ENCODE measurements at places on chromosomes 3 and 15.

DNA sequence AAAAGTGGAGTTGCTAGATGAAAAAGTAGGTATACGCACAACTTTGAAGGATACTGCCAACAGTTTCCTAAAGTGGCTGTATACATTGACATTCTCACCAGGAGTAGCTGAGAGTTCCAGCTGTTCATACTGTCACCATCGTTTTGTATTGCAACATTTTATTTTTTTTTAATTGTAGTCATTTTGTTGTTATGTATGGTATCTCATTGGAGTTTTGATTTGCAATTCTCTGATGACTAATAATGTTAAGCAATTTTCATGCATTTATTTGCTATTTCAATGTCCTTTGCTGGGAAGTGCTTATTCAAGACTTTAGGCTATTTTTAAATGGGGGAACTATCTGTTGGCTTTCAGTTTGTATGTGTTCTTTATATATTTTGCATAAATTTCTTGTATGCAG lies 185.1 kb upstream of the TGFBR2 start:
- DNase-seq, result no peak

GRCh38 chr3:39291903-39292329 lies 12.1 kb upstream of the CX3CR1 start:
- peak; percentile 31 for DNase-seq

DNA sequence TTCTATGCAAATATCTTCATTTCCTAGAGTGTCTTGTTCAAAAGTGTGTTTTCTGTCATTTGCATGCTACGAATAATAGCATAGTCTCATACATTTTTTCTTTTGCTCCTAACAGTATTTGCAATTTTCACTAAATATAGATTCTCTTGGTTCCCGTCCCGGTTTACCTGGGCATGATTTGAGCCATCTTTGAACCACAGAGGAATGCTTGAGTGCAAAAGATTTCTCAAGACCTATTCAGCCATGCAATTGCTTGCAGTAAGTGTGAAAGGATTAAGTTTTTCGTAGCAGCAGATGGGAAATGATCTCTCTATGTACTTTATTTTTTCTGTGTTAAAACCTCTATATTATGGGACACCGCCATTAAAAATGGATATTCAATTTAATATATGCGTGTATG lies 733.0 kb downstream of the ZPLD1 start:
- DNase-seq, result no peak

GRCh38 chr15:81888748-81889484 lies 156.9 kb downstream of the MEX3B start:
- DNase-seq, result no peak

- DNase-seq, result no peak
These were observed 1041.7 kb downstream of the AGBL1 start for GRCh38 chr15:87121336-87121735.

DNA sequence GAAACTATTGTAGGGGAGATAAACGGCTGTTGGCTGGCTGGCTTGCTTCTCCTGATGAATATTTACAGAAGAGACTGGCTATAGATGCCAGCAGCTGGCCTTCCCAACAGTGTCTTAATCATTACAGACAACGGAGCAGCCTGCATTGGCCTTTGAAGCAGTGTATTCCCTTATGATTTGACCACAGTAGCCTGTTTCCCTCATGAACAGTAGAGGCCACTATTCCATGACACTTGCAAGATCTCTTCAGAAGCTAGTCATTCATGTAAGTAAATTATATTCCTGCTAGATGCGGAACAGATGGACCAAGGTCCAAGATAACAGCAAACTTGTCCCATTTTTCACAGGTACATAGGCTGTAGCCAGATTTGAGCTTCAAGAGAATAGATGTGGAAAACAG lies 47.3 kb downstream of the TMCO5A start:
- no peak for DNase-seq

- no peak for DNase-seq
These were observed 10.8 kb downstream of the ZNF774 start for GRCh38 chr15:90362936-90363212.

DNA sequence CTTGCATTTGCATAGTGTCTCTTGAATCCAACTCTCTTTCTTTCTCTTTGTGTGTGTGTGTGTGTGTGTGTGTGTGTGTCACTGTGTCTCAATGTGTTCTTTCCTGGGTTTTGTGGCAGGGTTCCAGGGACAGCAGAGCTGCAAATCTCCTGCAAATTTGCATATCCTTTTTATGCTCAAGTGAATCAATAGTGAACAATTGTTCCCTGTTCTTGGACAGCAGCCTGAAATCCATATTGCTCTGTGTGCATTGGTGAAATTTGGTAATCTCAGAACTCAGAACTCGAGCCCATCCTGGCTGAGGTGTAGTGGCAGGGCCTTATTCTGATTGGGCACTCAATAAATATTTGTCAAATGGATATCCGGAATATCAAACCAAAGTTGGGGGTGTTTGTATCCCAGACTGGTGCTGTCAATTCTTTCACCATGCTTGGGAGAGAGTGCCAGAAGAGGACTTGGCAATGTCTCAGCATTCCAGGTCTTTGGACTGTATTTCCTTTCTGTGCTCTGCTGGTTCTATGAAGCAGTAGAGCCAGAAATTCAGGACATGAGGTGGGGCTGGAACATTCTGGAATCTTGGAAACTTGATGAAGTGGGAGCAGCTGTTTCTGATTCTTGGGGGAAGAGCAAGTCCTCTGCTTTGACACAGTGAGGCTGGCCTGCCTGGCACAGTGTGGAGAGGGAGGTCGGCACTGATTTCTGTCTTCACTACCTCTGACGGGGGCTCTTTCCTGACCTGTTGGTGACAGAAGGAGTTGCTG lies 380.6 kb upstream of the C2CD4B start:
- DNase-seq, result no peak

DNA sequence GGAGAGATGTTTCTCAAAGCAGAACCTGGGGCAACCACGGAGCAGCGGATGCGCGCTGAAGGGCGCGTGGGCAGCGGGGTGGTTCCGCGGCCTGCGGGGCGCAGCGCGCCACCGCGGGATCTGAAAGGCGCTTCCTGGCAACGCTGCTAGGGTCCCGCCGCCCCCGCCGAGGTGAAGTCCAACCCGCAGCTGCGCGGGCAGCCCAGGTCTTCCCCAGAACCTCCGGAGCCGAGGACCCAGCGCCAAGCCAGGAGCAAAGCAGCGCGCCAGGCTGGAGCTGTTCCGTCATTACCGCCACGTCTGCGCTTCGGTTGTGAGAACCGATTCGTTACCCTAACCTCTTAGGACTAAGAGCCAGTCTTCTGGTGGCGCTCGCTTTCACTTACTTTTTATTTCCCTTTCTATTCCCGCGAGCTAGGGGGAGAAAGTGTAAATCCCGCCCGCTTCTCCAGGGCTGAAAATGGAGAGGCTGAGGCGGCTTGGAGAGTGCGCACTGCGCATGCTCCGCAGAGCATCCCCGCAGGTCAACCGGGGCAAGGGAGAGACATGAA lies 3.2 kb upstream of the GABRG3 start:
- peak; percentile 51 for DNase-seq

GRCh38 chr3:153099131-153099530 lies 62.9 kb upstream of the RAP2B start:
- DNase-seq, result no peak

- no peak for DNase-seq
These were observed 38.4 kb downstream of the ABTB1 start for GRCh38 chr3:127711021-127711695.

DNA sequence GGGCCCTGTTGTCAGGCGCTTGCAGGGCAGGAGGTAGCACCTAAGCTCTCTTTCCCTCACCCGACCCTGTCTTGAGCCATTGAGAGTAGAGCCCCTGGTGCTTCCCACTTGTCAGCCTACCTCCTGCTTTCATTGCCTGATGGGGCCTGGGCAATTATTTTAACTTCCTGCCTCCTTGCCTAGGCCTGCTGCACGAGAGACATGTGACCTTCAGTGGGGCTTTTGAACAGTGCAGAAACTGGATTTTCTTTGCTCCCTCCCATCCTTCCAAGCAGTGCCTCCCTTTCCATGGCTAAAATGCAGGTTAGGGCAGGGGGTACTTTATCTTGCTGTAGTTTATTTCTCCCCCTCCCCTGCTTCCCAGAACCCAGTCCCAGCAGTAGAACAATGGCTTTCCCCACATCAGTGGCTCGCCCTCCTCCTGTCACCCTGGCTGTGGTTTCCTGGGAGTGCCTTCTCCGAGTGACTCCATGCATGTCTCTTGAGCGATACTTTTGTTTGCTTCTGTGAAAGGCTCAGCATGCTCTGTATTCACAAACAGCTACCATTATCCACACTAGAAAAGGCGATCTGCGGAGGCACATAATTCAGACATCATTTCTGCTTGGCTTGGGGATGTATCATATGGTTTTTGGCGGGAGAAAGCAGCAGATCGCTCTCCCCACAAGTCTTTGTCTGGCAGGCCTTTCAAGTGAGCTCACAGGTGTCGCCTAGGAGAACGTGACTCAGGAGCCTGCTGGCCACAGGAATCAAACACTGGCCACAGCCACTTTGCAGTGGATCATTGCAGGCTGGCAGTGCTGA lies 24.1 kb downstream of the PDIA5 start:
- no peak for DNase-seq

DNA sequence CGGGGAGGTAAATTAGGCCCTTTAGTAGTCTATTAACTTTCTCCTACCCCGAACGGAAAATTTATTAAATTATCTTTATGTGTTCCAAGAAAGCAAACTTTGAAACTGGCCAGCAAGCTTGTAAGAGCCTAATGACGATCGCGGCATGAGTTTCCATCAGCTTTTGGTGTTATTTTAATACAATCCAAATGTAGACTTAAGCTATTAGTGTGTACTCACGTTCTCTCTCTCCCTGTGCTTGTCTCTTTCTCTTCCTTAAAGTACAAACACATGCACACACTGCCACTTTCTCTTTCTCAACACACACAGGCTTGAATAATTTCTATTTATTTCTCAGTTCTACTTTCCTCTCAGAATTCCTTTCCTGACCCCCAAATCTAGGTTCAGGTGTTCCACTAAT lies 108.8 kb upstream of the MME start:
- no peak for DNase-seq

DNA sequence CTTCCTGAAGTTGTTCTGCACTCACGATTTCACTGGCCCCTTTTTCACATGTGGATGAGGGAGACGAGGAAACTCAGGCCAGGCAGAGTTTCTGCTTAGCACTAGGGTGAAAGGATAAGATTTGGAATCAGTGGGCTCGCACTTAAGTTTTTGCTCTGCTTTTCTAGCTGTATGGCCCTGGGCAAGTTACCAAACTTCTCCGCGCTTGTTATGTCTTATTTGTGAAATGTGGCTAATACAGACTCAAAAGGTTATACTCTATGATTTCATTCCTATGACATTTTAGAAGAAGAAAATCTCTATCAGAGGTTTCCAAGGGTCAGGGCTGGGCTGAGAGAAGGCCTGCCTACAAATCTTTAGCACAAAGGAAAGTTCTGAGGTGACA lies 191.9 kb upstream of the LRIG1 start:
- DNase-seq, result no peak

DNA sequence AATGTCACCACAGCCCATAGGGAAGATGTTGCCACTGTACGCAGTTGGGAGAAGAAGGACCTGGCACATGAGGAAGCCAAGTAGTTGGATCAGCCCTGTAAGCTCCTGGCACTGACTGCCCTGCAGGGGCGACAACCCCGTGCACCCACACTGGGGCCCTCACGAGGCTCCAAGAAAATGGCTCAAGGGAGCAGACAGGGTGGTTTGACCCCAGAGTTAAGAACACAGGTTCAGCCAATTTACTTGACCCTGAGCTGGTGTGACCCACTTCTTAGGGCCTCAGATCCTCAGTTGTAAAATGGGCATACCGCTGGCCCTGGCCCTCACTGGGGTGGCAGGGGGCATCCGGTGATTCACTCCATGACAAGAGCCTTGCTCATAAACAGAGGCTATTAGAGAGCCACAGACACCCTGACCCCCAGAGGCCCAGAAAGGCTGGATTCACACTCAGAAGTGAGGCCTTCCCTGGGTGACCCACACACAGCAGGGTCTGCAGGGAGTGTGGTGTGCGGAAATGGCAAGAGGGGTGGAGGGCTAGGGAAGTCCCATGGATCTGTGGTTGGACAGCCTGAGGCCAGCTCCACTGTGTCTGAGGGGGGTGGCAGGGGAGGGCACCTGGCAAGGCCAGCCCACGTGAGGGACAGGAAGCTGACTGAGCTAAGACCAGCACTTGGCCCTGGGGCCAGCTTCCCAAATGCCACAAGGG lies 1.7 kb upstream of the HHATL start:
- no peak for DNase-seq

- peak; percentile 79 for DNase-seq
These were observed 131.6 kb downstream of the AQP9 start for GRCh38 chr15:58269455-58270414.

DNA sequence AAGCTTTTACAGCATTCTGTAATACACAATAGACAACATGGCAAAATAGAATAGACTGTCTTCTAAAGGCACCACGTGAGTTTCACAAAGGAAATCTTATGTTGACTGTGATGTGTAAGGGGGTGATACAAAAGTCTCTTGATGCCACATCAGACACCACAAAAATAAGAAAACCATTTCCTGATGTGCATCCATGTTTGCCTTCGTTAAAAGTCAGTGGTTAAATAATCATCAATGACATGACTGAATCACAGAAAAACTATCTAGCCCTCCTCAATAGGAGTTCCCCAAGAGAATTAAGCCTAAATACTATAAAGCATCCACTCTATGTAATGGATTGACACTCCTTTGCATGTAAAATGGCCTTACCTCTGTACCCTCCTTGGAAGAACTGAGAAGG lies 198.6 kb upstream of the SLC2A2 start:
- DNase-seq, result no peak

DNA sequence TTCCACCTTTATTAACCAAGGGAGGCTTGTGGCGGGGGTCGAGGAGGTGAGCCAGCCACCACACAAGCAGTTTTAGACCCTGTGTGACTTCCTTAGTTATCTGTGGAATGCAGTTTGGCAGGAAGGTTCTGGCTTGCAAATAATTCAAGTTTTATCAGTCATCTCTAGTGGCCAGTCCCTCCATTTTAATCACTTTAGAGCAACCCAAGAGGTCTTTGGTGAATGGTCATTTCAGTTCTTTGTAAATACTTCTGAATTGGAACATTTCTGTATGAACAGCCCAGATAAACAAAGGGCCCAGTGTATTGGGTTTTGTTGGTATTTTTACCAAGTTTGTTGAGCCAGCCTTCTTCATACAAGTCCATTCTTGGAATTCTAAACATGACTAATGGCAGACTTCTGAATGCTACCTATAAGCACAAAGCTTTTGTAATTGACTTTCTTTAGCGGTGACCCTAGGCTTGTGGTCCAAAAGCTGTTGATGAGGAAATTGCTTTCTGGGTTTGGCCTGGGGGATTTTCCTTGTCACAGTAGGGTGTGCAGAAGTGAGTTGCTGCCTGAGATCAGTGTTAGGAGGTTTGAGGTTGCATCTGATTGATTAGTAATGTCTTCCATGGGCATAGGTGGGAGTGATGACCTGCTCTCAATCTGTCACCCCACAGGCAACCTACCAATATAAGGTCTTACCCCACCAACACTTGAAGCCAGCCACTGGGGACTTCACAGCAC lies 193.3 kb upstream of the TOPAZ1 start:
- DNase-seq, result no peak

DNA sequence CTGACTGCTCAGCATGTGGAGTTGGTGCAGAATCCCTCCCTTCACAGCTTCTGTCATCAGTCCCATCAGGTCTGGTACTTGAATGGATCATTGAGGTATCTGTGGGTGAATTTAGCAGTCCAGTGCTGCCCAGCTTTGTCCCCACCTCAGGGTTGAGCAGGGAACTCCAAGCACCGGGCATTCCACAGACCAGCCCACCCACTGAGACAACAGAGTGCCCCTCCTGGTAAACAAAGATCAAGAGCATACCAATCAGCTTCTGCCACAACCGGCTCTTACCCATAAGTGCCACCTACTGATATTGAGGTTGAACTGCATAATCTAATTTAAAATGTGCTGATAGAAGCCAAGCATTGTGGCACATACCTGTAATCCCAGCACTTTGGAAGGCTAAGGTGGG lies 57.1 kb upstream of the FXR1 start:
- no peak for DNase-seq

- DNase-seq, result no peak
These were observed 59.9 kb downstream of the OXSM start for GRCh38 chr3:25849641-25850385.
